Nucleus accumbens (tissue), 56 donors: ENCODE measurements at places on chromosomes 13 and 19.

- no peak for DNase-seq
Observed at GRCh38 chr13:51921790-51922740, 60.3 kb downstream of the CCDC70 start.

DNA sequence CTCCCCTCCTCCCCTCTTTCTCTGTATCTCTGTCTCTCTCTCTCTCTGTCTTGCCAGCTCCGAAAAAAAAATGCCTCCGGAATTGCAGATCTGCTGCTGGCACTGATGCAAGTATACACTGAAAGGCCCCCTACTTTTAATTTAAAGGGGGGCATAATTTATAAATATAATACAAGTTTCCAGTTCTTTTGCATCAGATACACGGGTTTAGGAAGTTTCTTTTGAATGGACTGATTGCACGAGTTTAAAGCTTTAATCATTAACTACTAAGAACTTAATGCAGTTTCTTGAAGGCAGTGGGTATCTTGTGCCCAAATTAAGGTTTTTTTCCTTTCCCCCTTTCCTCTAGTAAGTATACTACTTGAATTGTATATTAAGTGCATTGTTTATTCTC is 1.4 kb downstream of the FGF9 start:
- DNase-seq, result no peak

- DNase-seq, result no peak
Observed at GRCh38 chr19:294946-295686, 3.9 kb upstream of the PLPP2 start.

DNA sequence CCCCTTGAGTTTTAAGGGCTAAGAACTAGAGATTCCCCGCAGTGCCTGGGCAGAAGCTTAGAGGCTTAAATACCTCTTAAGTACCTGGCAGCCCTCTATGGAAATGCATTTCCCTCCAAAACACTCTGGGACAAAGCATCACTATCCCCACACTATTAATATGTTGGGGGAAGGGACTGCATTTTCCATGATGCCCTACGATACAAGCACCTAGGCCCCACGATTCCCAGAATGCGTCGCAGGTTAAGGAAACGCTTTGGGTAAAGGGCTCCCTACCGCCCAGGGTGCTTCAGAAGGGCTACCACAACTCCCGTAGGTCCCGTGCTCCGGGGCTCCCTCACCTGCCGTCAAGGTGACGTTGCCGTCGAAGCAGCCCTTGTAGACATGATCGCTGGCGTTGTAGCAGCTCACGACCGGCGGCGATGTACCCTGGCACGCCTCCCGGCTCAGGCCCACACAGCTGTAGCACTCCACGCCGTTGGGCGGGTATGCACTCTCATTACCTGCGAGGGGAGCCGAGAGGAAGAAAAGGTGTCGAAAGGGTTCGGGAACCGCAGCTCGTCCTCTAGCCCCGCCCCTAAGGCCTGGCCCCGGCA is 2.5 kb downstream of the LYPD3 start:
- no peak for DNase-seq

DNA sequence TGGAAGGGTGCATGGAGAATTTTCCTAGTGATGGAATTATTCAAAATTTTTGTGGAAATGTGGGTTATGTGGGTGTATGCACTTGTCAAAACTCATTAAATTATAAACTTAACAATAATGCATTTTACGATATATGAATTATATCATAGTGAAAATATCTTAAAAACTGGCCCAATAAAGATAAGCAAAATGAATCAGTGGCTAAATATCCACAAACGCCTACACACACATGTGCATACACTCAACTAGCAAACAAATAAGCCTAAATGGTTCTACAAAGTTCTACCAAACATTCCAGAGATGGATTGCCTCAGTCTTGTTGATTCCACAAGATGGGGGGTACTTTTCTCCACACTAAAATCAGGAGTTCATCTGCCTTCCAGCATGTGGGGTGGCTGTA is 349.5 kb downstream of the TSHZ3 start:
- DNase-seq, result no peak

DNA sequence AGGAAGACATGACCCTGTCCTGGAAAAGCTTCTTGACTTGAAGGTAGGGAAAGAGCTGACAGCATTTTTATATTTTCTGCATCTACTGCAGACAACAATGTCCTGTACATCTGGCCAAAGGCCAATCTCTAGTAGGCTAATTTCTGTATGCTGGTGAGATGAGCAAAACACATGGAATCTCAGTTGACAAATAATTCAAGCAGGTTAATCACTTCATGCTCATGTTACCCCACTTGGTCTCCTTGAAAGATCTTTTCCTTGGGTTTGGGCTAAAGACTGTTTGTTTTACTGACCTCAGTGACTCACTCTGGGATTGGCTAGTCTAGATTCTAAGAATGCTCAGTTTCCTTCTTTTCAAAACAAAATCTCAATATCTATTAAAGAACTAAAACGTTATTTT is 298.8 kb downstream of the LMO7 start:
- no peak for DNase-seq

- DNase-seq, result no peak
Observed at GRCh38 chr19:23855676-23856075, 59.0 kb upstream of the ZNF726 start.

- DNase-seq, result no peak
Observed at GRCh38 chr13:98582947-98583346, 6.0 kb upstream of the STK24 start.

GRCh38 chr13:106986687-106987426 is 418.9 kb upstream of the ARGLU1 start:
- no peak for DNase-seq

GRCh38 chr19:14081797-14082674 is 3.5 kb downstream of the C19orf67 start:
- no peak for DNase-seq

DNA sequence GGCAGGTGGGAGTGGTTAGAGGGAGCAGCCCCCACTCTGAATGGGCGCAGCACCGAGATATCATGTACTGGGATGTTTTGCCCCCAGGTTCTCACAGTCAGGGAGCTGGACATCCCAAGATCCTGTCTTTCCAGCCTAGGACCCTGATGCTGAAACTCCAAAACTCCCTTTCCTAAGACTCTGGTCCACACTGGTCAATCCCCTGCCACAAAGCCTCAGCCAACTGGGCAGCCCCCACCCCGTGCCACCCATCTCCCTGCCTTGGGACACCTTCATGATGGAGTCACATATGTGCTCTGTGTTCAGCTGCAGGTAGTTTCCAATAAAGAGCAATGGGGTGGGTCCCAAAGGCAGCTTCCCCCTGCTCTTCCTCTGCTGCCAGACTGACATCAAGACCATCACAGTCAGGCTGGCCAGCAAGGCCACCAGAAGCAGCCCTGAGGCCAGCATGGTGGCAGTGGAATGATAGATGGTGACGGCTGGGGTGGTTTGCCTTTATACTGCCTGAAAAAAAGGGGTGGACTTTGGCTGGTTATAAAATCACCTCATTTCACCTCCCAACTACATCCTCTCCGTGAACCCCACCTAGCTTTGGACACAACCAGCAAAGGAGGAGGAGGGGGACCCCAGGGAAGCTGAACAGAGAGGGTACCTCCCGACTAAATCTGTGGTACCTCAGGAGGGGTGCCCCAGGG is 36.3 kb downstream of the CYP2B6 start:
- DNase-seq, result no peak

DNA sequence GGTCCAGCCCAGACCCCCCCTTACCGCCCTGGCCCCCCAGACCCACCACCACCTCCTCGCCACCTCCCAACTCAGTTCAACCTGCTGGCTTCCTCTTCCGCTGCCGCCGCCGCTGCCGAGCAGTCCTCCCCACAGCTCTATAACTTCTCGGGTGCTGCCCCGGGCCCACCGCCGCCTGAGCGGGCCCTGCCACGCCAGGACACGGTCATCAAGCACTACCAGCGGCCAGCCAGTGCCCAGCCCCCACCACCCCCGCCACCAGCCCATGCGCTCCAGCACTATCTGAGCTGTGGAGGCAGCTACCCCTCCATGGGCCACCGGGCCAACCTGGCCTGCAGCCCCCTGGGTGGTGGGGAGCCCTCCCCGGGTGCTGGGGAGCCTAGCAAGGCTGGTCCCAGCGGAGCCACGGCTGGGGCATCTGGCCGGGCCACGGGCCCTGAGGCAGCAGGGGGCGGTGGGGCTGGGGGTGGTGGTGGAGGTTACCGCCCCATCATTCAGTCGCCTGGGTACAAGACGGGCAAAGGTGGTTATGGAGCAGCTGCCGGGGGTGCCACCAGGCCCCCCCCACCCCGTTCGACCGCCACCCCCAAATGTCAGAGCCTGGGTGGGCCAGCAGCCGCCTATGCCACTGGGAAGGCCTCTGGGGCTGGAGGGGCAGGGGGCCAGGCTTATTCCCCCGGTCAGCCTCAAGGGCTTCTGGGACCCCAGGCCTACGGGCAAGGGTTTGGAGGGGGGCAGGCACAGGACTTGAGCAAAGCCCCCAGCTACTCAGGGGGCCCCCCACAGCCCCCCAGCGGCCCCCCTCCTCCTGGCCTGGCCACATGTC is 4.2 kb downstream of the PRR12 start:
- no peak for DNase-seq

DNA sequence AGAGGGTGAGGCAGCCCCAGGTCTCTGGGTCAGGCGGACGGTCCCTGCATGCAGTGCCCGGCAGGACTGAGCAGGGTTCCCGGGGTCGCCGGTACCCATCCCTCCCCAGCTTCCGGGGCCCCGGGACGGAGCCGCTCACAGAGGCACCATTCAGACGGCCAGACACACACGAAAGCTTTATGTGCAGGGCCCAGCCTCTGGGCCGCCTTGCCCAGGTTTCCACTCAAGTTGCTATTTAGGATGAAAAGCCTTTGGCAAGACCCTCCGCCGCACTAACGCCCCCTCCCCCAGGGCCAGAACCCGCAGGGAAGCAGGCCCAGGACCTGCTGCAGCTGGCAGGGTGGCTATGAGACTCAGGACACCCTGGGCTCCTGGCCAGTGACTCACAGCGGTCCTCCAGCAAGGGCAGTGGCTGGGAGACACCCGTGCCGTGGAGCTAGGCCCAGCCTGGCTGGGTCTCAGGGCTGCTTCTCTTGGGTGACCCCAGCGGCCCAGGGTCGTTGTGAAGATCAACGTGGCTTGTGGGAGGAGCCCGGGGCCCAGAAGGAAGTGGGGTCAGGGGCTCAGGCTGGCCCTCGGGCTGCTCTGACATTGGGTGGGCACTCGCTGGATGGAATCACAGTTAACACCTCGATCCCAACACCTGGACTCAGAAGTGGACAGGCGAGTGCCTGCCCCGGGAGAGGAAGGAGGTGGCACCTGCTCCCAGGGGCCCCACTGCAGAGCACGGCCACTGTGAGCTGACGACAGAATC is 4.8 kb downstream of the C19orf25 start:
- DNase-seq, result peak; percentile 82

DNA sequence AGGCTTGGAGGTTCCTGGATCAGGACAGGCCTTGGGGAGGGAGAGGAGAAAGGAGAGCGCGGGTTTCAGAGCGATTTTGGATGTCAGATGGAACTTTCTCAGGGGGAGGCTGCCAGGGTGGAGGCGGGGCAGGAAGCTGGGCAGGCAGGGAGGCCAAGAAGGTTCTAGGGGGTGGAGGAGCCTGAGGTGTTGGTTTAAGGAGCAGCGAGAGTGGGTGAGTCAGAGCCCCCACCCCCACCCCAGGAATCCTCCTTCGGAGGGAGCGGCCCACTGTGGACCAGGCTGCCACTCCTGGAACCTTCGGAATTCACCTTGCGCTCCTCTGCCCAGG is 15.9 kb upstream of the NOP53 start:
- DNase-seq, result no peak

DNA sequence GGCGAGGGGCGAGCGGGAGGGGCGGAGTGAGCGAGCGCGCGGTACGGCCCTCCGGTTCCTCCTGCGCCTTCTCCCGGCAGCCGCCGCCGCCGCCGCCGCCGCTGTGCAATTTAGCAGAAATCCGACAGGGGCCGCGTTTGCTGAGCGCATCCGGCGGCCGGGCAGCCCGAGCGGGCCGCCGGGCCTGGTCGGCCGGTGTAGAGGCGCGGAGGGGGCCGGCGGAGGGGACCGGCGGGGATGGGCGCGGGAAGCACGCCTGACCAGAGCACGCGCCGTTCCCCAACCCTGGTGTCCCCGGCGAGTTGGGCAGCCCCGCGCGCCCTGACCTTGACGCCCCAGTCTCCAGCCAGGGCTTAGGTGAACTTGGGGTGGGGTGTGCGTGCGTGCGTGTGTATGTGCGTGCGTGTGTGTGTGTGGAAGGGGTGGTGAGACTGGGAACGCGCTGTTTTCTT is 144.5 kb upstream of the ZNF536 start:
- peak; percentile 28 for DNase-seq

DNA sequence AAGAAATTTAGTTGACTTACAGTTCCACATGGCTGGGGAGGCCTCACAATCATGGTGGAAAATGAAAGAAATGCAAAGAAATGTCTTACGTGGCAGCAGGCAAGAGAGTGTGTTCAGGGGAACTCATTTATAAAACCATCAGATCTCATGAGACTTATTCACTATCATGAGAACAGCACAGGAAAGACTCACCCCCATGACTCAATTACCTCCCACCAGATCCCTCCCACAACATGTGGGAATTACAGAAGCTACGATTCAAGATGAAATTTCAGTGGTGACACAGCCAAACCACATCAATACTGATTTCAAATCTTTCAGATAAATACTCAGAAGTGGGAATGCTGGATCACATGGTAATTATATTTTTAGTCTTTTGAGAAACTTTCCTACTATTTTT is 1357.9 kb downstream of the SLITRK5 start:
- peak; percentile 29 for DNase-seq

- DNase-seq, result no peak
Observed at GRCh38 chr19:8111376-8111775, 38.0 kb downstream of the FBN3 start.

DNA sequence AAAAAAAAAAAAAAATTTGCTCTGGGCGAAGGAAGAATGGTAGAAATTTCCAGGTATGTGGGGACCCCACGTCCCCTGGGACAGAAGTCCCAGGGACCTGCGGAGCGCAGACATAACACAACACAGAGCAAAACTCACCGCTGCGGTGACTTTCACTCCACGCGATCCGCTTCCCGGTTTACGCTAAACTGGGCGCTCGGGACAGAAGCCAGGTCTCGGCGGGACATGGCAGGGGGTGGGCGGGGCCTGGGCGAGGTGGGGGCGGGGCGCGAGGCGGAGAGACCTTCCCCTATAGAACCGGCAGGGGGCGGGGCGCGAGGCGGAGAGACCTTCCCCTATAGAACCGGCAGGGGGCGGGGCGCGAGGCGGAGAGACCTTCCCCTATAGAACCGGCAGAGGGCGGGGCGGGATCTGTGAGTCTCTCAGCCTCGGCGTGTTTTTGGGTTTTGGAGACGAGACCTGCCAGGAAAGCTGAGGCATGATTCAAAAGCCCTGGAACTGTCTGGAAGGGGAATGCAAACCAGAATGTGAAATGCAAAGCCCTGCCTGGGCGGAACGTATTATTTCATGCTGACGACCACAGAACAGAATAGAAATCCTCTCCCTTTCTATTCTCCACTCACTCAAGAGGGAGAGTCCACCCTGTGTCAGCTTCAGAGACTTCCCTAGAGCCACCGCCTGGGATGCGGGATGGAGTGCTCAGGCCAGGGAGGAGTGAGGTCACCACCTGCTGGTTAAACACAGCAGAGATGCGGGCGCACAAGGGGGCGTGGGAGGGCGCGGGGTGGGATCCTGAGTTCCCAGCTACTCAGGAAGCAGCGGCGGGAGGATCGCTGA is 20.2 kb upstream of the ERVV-1 start:
- DNase-seq, result peak; percentile 9

- peak; percentile 52 for DNase-seq
Observed at GRCh38 chr19:14472202-14472938, 2.8 kb downstream of the PTGER1 start.

- DNase-seq, result no peak
Observed at GRCh38 chr13:33032037-33032625, 15.9 kb downstream of the KL start.

- no peak for DNase-seq
Observed at GRCh38 chr19:33772858-33773180, 23.9 kb upstream of the KCTD15 start.

GRCh38 chr19:4304538-4305256 is at the start of gene FSD1:
TSS of gene FSD1 (plus strand) at chr19:4304598. CDS start at chr19:4304747, 149 bp downstream.
- peak; percentile 37 for DNase-seq

GRCh38 chr13:66657165-66657881 is 572.8 kb downstream of the PCDH9 start:
- peak; percentile 44 for DNase-seq
